ENCODE measurements at places on chromosomes 7 and 10.

DNA sequence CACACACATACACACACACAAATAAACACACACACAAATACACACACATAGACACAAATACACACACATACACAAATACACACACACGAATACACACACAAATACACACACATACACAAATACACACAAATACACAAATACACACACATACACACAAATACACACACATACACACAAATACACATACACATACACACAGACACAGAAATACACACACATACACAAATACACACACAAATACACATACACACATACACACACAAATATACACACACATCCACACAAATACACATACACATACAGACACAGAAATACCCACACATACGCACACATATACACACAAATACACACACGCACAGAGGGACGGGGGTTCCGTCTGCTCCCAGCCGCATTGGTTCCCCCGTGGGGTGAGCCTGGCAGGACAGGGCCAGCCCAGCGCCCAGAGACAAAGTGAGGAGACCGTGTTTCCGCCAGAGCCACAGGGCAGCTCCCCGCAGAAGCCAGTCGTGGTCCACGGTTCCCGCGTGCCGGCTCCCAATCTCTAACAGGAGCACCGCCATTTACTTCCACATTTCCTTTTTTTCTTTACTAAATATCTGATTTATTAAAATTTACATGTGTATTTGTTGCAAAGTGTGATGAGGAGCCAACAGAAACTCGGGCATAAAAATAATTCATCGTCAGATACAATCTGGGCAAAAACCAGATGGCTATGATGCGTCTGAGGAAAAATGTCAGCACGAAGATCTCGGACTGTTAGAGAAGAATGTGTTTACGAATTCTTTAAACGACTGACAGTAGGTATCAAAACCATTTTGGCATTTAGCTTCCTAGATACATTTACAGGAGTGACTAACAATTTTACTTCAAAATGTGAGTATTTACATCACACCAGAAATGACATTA is 3.1 kb upstream of the KNDC1 start:
- DNase-seq = no peak

- no peak for DNase-seq
Measured at GRCh38 chr7:2529161-2530070, 9.8 kb downstream of the LFNG start.

- no peak for DNase-seq
Measured at GRCh38 chr7:44064791-44065430, 456 bp downstream of the PGAM2 start.

GRCh38 chr10:124993345-124993708 is 51.4 kb downstream of the ZRANB1 start:
- no peak for DNase-seq

DNA sequence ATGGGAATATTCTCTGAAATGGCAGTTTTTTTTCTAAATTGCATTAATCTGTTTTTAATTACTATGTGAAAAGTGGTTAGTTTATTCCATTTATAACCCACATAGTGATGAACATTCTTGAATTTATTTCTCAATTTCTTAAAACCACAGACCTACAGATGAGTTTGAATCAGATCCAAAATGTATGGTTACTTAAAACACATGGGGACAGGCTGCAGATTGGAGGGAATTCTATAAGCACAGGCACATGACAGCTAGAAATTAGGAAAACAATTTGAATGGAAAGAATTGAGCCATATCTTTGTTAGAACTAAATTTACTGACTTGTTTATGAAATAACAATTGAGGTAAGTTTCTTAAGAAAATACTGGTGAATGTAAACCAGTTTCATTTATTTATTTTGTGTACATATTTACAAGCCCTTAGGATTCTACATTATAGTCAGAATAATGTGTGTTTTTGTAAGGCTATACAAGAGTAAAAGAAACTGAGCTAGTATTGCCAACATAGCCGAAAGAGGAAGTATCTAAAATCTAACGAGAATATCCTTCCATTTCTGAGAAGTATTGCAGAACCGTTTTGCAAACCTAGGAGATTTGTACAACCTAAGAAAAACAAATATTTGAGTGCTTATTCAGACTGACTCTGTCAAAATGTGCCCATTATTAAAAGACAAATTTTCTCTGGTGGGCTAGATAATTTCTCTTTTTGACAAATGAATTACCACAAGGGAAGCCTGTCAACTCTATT is 434.3 kb upstream of the SEMA3D start:
- no peak for DNase-seq
